Stimulated activated CD8-positive, alpha-beta memory T cell treated with anti-CD3 and anti-CD28 coated beads, Interleukin-15, amount 100 ng/mL, for 1 hour (primary cell): ENCODE measurements at places on chromosomes 5 and 9.

DNA sequence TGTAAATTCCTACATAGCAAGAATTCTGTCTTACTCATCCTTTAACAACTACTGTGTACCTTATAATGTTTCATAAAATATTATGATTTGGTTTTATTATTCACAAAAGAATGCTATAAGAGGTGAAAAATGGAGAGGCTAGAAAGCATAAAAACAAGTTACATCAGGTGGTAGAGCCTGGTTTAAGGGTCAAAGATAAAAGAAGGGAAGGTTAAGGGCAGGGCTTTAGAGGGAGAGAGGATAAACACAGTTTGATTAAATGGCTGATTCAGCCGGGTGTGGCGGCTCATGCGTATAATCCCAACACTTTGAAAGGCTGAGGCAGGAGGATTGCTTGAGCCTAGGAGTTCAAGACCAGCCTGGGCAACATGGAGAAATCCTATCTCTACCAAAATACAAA is 40.4 kb upstream of the HSPB3 start:
- no peak for DNase-seq

DNA sequence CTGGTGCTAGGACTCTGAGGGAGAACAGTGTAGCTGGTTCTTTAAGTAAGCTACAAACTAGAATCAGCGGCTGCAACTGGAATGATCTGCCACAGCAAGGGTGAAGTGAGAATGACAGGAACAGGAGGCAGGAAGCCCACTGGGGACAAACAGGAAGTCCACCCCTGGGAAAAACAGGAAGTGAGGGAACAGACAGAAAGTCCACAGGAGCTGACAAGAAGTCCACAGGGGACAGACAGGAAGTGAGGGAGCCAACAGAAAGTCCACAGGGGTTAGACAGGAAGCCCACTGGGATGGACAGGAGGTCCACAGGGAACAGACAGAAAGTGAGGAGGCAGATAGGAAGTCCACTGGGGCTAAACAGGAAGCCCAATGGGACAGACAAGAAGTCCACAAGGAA is 15.5 kb downstream of the ADAMTS16 start:
- no peak for DNase-seq

DNA sequence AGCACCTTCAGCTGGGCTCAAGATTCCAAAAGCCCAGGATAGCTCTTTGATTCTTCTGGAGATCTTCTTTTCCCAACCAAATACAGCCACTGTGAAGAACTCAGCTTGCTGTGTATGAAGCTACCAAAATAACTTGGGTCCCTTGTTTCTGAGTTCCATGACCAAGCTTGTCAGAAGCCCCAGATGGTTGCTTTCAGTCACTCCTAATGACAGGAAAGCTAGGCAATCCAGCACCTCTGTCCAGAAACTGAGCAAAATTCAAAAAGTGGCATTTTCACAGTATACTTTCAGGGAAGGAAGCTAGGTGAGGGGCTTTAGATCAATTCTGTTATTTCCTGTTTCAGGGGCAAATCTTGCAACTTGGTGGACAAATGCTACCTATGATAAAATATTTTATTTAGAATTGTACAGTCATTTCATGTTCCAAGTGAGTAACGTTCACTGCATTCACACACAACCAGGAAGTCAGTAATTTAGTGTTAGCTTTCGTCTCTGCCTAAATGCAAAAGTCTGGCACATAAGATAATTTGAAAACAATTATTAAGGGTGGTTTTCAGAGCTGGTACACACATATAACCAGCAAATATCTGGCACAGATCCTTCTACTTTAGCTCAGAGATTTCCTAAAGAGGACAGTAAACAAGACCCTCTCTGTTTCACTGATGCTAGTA is 330.1 kb downstream of the GLIS3 start:
- DNase-seq: no peak

GRCh38 chr5:23450187-23450586 is 57.2 kb upstream of the PRDM9 start:
- no peak for DNase-seq

GRCh38 chr5:138440159-138441073 is 1.6 kb downstream of the REEP2 start:
- DNase-seq: no peak

- DNase-seq: no peak
These were observed 692.3 kb downstream of the PTPRD start for GRCh38 chr9:9920425-9921060.

DNA sequence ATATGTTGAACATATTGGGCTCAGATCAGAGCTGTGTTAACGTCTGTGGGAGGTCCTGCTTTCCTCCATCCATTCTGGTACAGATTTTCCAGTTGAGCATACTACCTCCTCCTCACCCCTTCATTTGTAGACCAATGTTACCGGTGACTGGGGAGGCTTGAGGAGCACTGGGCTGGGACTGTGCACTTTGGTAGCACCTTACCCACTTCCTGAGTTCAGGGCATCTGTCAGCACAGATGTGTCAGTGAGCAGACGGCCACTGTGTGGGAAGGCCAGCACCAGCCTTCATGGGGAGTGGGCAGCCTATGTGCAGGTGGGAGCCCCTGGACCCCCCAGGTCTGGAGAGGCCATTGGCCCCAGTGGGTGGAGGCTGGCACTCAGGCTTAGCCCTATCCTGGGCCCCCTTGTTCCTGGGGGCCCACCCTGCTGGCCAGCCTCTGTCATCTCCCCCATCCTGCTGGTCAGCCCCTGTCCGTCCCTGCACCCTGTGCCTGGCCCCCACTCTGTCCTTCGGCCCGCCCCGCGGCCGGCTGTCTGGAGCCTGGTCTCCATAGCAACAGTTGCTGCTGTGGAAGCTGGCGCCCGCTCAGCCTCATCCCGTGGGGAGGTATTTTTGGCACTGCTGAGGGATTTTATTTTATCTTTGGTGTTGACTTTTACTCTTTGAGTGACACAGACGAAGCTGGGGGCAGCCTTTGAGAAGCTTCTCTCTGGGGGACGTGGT is 21.3 kb downstream of the WNK2 start:
- DNase-seq: no peak

DNA sequence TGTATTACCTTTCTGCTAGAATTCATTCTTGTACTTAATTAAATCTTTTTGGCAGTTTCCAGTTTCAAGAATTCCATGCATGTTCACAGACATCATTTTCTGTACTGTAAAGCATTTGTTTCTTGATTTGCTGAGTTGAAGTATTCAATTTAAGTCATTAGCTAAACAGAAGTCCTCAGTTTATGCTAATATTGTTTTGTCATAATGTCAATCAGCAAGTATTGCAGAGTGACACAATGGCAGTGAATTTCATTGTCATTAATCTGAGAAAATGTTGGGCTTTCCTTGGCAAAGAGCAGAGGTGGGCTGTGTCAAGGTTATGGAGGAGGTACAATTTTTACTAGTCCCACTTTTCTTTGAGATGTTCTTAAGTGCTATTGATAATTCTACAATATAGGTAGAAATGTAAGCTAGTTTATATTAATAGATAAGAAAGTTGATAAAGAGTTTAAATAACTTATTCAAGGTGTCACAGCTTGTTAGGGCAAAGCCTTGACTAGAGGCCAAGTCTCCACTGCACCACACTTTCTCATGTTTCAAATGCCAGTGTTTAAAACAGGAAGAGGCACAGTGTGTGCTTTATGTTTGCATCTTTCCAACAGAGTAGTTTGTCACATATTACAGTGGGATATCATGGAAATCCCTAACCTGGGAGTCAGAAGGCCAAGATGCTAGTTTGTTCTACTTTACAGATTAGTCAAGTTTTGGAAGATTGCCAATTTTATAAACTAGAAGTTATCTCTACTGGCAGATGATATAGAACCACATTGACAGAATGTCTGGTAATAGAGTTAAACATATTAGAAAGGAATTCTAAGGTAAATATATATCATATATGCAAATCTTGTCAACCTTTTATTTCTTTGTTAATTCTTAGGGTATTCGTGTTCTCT is 56.3 kb downstream of the SLF1 start:
- no peak for DNase-seq

DNA sequence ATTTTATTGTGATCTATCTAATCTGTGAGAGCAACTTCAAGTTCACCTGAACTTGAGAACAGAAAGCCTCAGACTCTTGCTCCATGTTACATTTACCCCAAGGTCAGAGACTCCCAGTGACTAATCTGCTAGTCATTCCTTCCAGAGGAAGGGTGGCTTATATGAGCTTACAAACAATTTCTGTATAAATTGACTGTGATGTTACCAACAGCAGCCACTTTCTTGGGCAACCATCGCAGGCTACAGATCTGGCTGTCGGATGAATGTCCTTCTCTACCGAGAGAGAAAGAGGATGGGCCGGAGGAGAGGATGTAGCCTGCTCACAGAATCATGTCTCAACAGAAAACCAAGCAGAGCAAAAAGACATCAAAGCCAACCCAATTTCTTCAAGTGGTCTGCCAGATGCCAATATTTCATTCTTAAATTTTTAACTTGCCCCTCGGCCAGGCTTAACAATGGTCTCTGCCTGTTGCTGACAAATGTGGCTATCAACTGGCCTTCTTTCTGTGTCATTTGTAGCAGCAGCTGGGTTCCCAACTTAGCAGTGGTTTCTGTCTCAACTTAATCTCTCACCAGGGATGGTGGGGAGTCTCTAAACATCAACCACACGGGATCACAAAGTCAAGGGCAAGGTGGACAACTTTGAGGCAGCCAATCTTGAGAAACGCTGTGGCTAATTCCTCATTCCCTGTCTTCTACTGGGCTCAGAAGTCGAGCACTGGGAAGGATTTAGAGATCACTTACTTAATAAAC is 81.3 kb downstream of the RAPGEF1 start:
- DNase-seq: no peak

DNA sequence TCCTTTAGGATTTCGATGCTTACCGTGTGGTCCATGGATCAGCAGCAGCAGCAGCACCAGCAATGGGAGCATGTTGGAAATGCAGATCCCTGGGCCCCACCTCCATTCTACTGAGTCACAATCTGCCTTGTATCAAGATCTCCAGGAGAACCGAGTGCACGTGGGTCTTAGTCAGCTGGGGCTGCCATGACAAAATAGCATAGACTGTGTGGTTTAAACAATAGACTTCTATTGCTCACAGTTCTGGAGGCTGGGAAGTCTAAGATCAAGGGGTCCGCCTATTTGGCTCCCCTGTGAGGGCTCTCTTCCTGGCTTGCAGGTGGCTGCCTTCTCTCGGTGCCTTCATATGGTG is 1.3 kb upstream of the PROP1 start:
- DNase-seq: no peak

DNA sequence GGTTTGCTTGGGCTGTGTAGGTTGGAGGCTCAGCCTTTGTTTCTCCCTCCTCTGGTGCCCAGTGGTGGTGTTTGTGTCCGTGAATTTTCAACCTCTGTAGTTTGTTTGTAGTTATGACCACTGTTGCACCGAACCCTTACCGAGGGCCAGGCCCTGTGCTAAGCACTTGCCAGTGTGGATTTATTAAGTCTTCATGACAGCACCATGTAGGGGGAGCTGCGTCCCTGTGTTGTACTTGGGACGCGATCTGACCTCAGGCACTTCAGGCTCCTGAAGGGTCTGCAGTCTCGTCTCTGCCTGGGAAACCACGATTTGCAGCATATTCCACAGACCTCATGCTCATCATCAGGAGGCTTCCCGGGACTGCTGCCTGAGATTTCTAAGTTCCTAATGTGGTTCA is 12.8 kb downstream of the TENT4A start:
- no peak for DNase-seq

- DNase-seq: no peak
These were observed 2.7 kb downstream of the NDST1 start for GRCh38 chr5:150510460-150511263.
